ENCODE measurements at places on chromosomes 13 and 19.

DNA sequence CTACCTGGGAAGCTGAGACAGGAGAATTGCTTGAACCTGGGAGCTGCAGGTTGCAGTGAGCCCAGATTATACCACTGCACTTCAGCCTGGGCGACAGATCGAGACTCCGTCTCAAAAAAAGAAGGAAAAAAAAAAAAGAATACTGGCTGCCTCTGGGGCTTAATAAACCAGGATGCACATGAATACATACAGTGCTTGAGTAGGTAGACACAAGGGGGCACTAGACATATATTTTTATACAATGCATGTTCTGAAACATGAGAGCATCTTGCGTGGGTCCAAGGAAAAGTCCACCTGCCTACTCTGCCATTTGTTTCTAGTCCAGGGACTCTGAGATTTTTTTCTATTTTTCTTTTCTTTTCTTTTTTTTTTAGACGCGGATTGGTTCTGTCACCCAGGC lies 31.2 kb downstream of the KEAP1 start:
- DNase-seq = no peak

DNA sequence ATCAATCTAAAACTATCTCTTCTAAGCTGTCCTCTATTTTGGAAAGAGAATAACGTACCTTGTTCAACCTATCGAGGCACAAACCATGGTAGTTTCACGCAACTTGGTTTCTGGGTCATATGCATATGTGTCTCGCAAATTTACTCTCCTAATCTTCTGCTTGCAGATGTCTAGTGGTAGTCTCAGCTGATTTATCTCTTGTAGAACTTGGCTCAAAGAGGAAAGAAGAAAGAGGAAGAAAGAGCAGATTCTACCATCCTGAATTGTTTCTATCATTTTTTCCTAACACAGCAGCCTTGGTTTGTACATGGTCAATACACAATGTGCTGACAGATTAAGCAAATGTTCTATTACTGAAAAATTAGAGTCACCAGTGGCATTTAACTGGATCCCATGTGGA lies 282.3 kb downstream of the SPRY2 start:
- no peak for DNase-seq

GRCh38 chr13:101941095-101941783 lies 460.6 kb downstream of the FGF14 start:
- DNase-seq = no peak

DNA sequence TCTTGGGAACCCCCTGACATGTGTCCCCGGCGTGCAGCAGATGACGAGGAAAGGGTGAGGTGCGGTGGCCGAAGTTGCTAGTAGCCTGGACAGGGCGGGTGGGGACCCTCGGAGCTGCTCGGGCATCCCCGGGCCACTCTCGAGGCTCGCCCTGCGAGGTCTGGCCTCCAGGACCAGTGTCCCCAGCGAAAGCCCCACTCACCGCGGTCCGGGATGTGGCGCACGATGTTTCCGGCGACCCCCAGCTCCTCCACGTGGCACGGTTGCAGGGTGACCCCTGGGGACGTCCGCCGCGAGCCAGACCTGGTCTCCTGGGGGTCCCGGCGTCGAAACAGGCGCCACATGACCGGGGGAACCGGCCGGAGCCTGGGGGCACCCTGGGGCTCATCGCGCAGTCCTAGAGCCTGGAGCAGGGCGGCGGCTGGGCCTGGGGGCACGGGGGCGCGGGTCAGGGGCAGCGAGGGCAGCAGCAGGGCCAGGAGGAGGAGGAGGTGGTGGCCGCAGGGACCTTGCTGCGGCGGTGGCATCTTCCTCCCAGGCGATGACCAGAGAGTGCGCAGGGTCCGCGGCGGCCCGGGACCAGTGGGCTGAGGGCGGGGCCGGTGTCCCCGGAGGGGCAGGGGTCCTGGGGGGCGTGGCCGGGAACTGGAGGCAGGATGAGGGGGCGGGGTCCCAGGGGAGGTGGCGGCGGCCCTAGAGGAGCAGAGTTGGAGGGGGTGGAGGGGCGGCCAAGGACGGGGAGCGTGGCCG lies 26.0 kb downstream of the CERS1 start:
- DNase-seq = no peak

DNA sequence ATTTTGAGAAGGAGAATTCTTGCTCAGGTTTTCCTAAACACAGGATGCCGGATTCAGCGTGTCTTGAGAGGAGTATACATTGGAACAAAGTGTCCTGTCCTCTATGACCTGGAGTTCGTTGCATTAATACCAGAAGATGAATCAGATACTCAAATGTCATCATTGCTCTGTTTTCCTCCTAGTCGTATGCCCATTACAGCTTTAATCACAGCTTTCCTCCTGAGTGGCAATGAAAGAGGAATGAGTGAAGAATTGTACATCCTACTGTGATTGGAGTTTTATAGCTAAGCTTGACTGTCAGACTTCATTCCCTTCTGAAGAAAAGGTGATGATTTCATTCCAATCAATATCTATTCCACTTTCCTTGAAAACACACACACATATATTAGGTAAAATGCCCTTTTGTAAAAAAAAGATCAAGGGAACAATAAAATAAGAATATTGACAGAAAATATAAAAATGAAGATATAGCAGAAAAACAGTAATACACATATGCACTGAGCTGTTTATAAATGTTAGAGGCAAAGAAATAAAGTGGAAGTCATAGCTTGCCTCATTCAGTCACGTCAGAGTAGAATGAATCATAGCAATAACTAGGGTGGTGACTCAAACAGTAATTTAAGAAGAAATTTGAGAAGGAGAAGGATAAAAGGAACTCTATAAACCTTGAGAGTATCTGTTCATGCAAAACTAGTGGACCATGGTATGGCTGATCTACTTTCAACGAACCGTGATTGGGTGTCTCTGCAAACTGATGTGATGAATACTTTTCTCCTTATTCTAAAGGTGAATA lies 501.5 kb downstream of the SUCLA2 start:
- no peak for DNase-seq

- no peak for DNase-seq
These were observed 15.5 kb downstream of the KASH5 start for GRCh38 chr19:49403404-49404187.

GRCh38 chr13:53848366-53848961 lies 819.9 kb downstream of the OLFM4 start:
- no peak for DNase-seq

DNA sequence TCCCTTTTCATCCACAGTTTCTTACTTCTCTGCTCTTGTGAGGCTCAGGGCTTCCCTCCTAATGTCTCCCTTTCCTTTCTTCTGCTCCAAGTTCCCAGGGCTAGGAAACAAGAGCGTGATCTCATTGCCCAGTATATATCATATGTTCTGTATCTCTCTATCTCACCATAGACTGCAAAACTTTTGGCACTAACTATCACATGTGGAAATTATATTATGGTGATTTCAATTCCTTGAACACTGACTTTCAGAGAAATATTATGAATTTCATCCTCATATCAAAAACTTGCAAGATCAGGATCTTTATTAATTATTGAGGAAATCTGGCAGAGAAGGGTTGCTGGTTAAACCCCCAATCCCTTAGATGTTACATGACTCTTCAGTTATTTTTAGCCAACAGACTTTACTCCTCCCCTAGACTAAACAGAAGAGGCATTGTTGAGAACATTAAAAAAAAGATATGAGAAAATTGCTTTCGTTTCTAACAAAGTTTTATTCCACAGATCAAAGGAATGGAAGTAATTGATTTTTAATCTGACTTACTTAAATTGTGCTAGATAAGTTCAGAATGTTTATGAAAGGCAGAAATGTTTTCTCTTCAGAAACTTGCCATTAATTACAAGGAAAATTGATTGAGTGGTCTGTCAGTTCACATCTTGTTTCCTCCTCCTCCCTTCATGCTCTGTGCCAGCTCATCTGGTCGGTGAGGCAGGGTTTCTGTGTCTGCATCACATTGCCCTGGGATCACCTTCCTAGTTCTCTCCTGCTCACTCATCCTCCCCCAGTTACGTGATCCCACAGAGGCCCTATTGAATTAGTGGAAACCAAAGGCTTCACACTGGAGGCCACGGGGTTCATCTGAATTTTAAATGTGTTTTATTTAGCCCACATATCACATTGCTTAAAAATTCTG lies 378.5 kb downstream of the LMO7 start:
- no peak for DNase-seq

GRCh38 chr19:35073941-35074340 lies 32.4 kb downstream of the HPN start:
- DNase-seq = no peak

DNA sequence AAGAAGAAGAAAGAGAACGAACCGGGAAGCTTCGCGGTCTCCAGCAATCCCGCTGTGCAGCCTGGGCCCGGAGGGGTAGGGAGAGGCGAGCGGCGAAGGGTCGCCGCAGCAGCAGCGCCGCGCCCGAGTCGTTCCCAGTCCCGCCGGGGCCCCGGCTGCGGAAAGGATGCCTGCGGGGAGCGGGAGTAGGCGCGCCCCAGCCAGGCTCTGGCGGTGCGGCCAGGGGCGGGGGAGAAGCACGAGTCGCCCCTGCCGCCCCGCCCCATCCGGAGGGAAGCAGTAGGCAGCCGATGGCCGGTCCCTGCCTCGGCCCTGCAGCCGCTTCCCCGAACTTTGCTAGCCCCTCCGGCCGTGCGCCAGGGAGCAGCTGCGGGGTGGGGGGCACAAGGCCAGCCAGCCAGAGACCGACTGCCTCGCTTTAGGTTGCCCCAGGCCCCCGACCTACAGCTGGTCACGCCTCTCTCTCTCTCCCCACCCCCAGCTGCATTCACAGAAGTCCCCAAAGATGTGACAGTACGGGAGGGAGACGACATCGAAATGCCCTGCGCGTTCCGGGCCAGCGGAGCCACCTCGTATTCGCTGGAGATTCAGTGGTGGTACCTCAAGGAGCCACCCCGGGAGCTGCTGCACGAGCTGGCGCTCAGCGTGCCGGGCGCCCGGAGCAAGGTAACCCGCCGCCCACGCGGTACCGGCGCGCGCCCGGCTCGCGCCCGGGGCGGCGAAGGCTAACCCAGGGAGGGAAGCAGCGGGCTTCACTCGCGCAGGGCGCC lies 1.1 kb downstream of the VSTM2B start:
- DNase-seq = no peak

DNA sequence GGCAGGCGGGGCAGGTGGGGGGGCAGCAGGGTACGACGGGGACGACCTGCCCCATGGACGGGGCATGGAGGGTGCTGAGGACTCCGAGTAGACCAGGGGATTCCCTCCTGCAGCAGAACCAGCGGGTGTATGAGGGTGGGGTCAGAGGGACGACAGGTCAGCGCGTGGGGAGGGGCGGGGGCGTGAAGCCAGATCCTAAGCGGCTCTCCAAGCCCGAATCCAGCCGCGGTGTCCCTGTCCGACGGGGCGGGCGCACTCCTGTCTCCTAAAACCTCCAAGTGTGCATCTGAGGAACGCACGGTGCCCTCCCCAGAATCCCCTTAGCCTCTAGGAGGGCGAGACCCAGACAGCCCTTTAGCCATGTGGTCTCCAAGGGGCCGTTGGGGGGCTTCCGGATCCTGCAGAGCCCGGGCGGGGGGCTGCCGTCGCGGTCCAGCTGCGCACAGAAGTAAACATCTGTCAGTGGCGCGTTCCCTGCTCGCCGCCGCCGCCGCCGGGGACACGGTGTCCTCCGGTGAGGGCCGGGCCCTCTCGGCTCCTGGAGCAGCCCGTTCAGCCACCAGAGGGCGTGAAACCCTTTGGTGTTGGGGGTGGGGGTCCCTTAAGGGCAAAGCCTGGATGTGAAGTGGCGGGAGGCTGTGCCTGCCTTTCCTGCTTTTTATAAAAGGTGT lies 730 bp downstream of the NRTN start:
- DNase-seq = peak; percentile 56

DNA sequence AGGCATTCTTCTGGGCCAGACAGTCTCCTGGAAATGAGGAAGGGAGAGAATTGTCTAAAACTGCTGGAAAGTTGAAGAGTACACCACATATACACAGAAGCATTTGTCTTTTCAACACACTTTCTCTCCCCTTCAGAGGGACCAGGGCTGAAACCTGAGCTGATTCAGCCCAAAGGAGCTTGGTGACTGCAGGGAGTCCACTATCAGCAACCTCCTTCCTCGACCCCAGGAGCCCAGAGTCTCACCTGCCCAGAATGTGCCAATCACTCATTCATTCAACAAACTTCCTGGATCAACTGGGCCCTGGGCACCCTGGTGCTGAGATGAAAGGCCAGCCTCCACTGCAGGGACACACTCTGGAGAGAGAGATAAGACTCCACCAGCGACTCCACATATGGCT lies 128.9 kb upstream of the VSTM2B start:
- DNase-seq = no peak

DNA sequence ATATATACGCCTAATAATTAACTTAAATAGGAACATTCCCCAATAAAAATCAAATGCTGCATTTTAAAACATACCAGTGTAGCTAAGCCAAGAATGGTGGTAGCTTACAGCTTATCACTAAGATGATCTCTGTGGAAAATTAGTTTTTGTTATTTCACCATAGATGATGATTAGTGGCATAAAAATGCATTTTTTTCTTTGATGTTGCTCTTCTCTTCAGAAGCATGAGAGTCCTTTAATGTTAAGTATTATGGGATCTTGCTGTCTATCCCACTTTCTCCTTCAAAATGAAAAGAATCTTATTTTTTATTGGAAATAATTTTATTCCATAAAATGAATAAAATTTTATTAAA lies 731.0 kb downstream of the SLITRK1 start:
- no peak for DNase-seq

- DNase-seq = no peak
These were observed 5.4 kb upstream of the TRIM28 start for GRCh38 chr19:58538257-58539168.

GRCh38 chr13:113759525-113760137 lies 605 bp downstream of the TMEM255B start:
- no peak for DNase-seq

- DNase-seq = no peak
These were observed 2275.0 kb upstream of the PCDH20 start for GRCh38 chr13:63690672-63691071.

- no peak for DNase-seq
These were observed 19.8 kb downstream of the PROZ start for GRCh38 chr13:113178070-113178895.

- no peak for DNase-seq
These were observed 342.7 kb downstream of the ENOX1 start for GRCh38 chr13:43444081-43444480.

DNA sequence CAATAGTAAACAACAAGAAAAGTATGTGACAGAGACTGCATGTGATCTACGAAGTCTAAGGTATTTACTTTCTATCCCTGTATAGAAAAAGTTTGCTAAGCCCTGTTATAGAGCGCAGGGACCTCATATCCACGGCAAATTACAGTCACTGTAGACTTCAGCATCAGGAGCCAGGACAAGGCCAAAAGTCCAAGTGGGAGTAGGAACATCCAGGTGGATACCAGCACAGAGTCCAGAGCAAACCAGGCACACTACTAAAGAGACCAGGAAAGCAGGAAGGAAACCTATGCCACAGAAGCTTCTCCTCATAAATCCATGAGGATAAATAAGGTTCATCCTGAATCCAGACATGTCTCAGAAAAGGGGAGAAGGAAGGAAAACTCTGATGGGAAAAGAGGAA lies 342.2 kb upstream of the HTR2A start:
- no peak for DNase-seq

- DNase-seq = no peak
These were observed 17.5 kb downstream of the MAU2 start for GRCh38 chr19:19338082-19338481.
